ENCODE measurements at places on chromosomes 4 and X.

GRCh38 chrX:101691835-101692234 lies 32.2 kb upstream of the ARMCX2 start:
- no peak for DNase-seq

DNA sequence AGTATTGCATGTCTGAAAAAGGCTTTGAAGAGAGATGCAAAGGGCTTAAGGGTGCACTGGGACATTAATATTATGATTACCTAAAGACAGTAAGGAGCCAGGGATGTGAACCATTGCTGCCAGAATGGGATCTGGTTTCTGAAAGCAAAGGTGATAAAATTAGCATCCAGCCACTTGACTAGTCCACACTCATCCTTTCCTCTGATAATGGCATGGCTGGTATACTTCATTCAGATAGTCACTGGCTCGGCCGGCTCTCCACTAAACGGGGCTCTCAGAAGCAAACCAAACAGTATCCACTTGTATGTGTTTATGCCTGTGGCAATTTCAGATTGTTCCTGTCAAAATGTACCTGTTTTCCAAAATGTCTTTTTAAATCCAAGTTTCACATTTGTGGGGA lies 46.4 kb downstream of the MAMLD1 start:
- DNase-seq = no peak

DNA sequence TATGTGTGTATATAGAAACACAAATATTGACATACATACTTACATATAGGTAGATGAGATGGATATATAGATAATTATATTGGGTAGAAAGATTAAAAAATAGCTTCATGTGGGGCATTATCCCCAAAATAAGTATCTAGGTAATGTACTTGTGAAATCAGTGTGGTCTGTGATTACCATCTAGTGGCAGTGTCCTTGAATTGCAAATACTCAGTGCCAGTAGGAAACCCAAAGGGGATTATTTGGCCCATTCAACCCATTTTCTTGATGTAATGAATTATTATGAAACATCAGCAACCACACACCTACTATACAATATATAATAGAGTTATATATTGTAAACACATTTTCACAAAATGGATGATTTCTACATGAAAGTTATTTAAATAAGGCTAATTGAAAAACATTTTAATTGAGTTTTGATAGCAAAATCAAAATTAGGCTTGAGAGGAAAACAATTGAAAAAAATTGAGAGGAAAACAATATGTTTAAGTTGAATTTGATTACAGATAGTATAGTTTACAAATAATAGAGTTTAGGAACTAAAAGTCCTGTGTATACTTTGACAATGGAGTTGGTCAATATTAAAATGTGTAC lies 389.4 kb downstream of the GALNTL6 start:
- DNase-seq = peak; percentile 11

- DNase-seq = no peak
These were observed at the start of gene FAM13A for GRCh38 chr4:89056953-89057398. FAM13A (minus strand) TSS chr4:89057185; CDS start chr4:89056964, 221 bp downstream.

GRCh38 chr4:113148925-113149324 lies 99.5 kb downstream of the ANK2 start:
- DNase-seq = no peak

GRCh38 chrX:154019061-154019621 lies 561 bp downstream of the IRAK1 start:
- no peak for DNase-seq

GRCh38 chr4:33262824-33263223 lies 2542.7 kb downstream of the PCDH7 start:
- no peak for DNase-seq

DNA sequence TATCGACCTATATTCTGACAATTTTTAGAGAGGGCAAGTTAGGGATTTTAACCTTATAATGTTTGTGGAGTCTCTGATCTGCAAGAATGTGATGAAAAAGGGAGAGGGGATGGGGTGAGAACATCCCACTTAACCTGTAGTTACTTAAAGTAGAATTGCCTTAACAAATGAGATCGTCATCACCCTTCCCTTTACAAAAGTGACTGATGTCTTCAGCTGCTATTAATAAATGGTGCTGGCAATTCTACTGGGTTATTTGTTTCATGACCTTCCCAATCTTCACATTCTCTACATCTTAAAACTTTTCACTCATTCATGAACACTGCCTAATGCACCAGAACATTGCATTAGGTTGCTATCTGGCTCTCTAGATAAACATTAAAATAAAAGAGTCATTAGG lies 873.4 kb upstream of the LCORL start:
- DNase-seq = no peak

- DNase-seq = no peak
These were observed 103.6 kb downstream of the GUCY2F start for GRCh38 chrX:109378281-109378680.

GRCh38 chrX:14039344-14039743 lies 9.7 kb upstream of the GEMIN8 start:
- DNase-seq = no peak

GRCh38 chr4:121698236-121698671 lies 1.5 kb upstream of the ANXA5 start:
- no peak for DNase-seq

GRCh38 chr4:306551-306961 lies 1.3 kb upstream of the ZNF732 start:
- no peak for DNase-seq
